CD4-positive, alpha-beta T cell (primary cell): ENCODE measurements at places on chromosomes 2 and 18. TPM values are rescaled to one million over a fixed set of nuclear protein-coding genes. Genes with fewer than 3 reads are reported as not detected.

- no peaks in the 10 kb centered on the region for H3K36me3 ChIP-seq
- peaks cover 27% of the 10 kb centered on the region for H3K27me3 ChIP-seq
- H3K4me3 ChIP-seq, result no peak overlapping the region
- peaks cover 9% of the 10 kb centered on the region for H3K4me1 ChIP-seq
- peak; percentile 56 for DNase-seq
- no peak overlapping the region for H3K27ac ChIP-seq
These were observed 28.2 kb upstream of the BCL11A start for GRCh38 chr2:60581433-60582282.

DNA sequence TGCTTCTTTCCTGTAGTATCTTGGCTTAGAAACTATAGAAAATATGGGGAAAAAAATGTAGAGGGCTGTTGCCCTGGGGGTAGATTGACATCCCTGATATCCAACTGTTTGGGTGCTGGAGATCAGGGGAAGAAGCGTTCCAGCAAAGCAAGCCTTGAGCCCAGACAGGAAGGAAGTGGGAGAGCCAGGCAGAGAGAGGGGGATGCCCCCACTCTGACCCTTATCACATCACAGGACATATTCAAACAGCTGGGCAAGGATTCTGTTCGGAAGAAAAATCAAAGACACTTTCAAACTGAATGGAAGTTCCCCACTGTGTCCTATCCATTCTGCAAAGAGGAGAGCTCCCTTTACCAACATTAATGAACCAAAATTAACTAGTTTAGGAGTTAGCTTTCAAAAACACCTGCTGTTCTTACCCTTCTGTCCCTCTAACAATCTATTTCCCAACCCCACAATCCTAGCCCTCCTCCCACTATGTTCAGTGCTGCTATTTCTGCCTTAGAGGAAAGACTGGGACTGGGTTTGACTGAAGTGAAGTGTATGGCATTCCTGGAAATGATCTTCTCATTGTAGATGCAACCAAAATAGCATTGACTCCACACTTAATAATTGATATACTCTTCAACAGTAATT, 16.9 kb upstream of the KCNG3 start:
- no peaks in the 10 kb centered on the region for H3K27me3 ChIP-seq
- no peak overlapping the region for H3K4me3 ChIP-seq
- no peaks in the 10 kb centered on the region for H3K4me1 ChIP-seq
- H3K36me3 ChIP-seq, result no peaks in the 10 kb centered on the region

DNA sequence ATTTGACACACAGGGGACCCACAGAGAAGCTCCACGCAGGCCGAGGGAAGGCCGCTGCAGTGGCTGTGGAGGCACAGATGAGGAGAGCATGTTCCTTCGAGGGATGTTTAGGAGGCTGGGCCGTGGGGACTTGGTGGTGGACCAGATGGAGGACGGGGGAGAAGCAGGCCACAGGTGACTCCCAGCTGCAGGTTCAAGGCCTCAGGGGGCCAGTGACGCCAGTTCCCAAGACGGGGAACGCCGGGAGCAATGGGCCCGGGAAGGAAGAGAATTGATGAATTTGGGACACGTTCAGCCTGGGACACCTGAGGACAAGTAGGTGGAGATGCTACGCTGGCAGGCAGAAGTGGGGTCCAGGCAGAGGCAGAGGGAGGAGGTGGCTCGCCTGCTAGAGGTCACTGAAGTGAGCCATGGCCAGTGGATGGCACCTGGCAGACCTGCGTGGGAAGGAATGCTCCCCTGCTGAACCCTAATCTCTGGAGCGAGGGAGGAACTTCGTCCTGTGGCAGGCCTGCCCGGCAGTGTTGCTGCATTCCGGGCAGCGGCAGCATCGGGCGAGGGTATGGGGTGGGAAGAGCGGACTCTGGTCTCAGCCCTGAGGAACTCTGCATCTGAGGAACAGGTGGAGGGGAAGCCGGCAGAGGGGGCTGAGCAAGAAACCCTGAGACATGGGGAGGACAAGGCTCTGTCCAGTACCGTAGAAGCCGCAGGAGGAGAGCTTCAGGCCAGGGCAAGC, 25.2 kb upstream of the HPCAL1 start:
- no peak overlapping the region for H3K27ac ChIP-seq
- no peaks in the 10 kb centered on the region for H3K36me3 ChIP-seq
- H3K4me3 ChIP-seq, result no peak overlapping the region
- DNase-seq, result no peak
- no peaks in the 10 kb centered on the region for H3K27me3 ChIP-seq

The ZFAND2B gene
- total RNA-seq, result 65.9 TPM

The PCARE gene
- not detected for total RNA-seq

- H3K27ac ChIP-seq, result no peak overlapping the region
- H3K4me3 ChIP-seq, result no peak overlapping the region
- H3K4me1 ChIP-seq, result no peaks in the 10 kb centered on the region
- H3K27me3 ChIP-seq, result peaks cover 6% of the 10 kb centered on the region
- DNase-seq, result no peak
These were observed 230.0 kb downstream of the ACTR3 start for GRCh38 chr2:114119862-114120261.

DNA sequence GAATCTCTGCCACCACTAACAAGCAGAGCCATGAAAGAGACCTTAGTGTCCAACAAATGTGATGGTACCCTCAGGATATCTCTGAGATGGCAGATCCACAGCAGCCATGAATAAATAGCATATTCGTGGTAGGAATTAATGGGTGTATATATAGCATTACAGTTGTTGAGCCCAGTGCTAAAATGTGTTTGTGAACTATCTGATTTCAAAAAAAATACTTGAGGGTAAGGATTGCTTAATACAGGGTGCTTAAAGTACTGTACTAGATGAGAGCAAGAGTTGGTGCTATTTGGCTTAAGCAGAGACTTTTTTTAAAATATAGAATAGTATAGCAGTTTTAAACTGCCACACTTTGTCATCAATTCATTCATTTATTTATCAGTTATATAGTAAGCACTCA, 101.5 kb upstream of the GALNT5 start:
- no peak for DNase-seq
- no peaks in the 10 kb centered on the region for H3K4me1 ChIP-seq
- H3K36me3 ChIP-seq, result no peaks in the 10 kb centered on the region
- H3K4me3 ChIP-seq, result no peak overlapping the region
- no peak overlapping the region for H3K27ac ChIP-seq

DNA sequence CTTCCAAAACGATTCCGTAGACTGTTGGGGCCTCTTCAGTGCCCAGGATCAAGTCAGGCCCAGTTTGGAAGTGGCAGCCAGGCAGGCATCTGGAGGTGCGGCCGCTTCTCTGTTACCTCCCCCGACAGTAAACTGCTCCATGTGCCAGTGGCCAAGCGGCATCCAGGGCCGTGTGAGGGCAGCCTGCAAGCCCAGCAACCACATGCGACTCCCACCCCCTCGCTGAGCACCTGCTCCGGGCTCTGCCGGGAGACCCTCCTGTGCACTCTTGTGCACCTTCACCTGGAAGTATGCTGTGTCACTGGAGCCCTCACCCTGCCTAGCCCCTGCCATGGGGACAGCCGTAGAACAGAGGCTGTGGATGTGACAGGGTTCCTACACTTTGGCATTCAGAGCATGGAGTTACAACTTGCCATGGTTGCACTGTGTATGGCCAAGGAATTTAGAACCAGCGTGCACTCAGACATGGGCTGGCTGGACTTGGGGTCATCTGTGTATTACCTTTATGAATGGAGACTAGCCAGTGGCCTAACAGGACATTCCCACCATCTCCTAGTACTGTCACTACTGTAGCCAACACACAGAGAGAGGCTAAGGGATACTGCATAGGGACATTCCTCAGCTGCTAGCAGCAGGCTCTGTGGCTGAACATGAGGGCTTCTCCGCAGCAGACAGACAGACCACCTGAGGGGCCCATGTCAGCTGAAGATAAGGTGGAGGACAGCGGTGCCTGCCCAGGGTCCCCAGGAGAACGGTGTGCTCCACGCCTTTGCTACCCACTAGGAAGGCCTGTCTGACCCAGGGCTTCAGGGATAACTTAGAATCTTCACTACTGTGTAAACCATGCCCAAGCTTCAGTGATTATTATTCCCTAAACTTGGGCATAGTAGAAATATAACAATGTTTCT, 25.0 kb upstream of the FAHD2A start:
- DNase-seq, result no peak
- peaks cover 2% of the 10 kb centered on the region for H3K27me3 ChIP-seq
- H3K27ac ChIP-seq, result no peak overlapping the region
- H3K36me3 ChIP-seq, result no peaks in the 10 kb centered on the region

GRCh38 chr2:41932241-41933045, 115.4 kb upstream of the PKDCC start:
- no peak for DNase-seq
- no peaks in the 10 kb centered on the region for H3K4me1 ChIP-seq
- H3K27ac ChIP-seq, result no peak overlapping the region
- H3K27me3 ChIP-seq, result no peaks in the 10 kb centered on the region
- H3K36me3 ChIP-seq, result no peaks in the 10 kb centered on the region
- no peak overlapping the region for H3K4me3 ChIP-seq

GRCh38 chr2:193428336-193428818, 1233.6 kb upstream of the TMEFF2 start:
- DNase-seq, result no peak
- H3K27ac ChIP-seq, result no peak overlapping the region
- H3K4me1 ChIP-seq, result no peaks in the 10 kb centered on the region
- H3K27me3 ChIP-seq, result no peaks in the 10 kb centered on the region
- no peaks in the 10 kb centered on the region for H3K36me3 ChIP-seq

GRCh38 chr2:198641161-198641560, 816.6 kb downstream of the SATB2 start:
- DNase-seq, result no peak
- H3K4me3 ChIP-seq, result no peak overlapping the region
- H3K27me3 ChIP-seq, result no peaks in the 10 kb centered on the region
- no peaks in the 10 kb centered on the region for H3K36me3 ChIP-seq
- H3K4me1 ChIP-seq, result no peaks in the 10 kb centered on the region

GRCh38 chr2:157788201-157788600, 87.9 kb downstream of the ACVR1 start:
- H3K4me3 ChIP-seq, result no peak overlapping the region
- no peaks in the 10 kb centered on the region for H3K27me3 ChIP-seq
- H3K4me1 ChIP-seq, result peaks cover 15% of the 10 kb centered on the region
- H3K27ac ChIP-seq, result no peak overlapping the region
- peaks cover 7% of the 10 kb centered on the region for H3K36me3 ChIP-seq

The RTTN gene
- total RNA-seq, result 21.4 TPM

The MROH2A gene
- total RNA-seq, result not detected

- H3K4me1 ChIP-seq, result no peaks in the 10 kb centered on the region
- H3K4me3 ChIP-seq, result no peak overlapping the region
- H3K27me3 ChIP-seq, result peaks cover 5% of the 10 kb centered on the region
- H3K36me3 ChIP-seq, result no peaks in the 10 kb centered on the region
These were observed 194.1 kb downstream of the MIB1 start for GRCh38 chr18:21934766-21935015.

The HADHB gene
- total RNA-seq, result 25.2 TPM

- H3K27me3 ChIP-seq, result no peaks in the 10 kb centered on the region
- H3K4me1 ChIP-seq, result peaks cover 29% of the 10 kb centered on the region
- no peak overlapping the region for H3K4me3 ChIP-seq
These were observed 53.4 kb upstream of the STK17B start for GRCh38 chr2:196224756-196225155.

DNA sequence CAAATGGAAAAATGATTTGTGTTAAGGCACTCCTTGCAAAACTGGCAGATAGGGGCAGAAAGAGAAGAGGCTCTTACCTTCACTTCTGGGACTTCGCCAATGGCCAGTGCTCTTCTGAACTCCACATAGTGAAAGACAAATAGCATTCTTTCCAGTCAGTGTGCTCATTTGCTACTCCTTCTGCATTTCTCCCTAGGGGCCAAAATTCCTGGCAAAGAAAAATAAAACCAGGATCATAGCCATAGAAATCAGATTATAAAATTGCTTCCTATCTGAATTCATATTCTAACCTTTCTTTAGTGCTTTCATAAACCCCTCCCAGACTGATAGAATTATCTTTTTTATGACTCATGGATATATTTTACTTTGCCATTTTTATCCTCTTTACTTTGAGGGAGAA, 56.9 kb upstream of the PELI1 start:
- peaks cover 43% of the 10 kb centered on the region for H3K4me1 ChIP-seq
- no peaks in the 10 kb centered on the region for H3K36me3 ChIP-seq
- DNase-seq, result no peak
- no peak overlapping the region for H3K4me3 ChIP-seq

The SLC4A3 gene
- total RNA-seq, result 0.20 TPM

DNA sequence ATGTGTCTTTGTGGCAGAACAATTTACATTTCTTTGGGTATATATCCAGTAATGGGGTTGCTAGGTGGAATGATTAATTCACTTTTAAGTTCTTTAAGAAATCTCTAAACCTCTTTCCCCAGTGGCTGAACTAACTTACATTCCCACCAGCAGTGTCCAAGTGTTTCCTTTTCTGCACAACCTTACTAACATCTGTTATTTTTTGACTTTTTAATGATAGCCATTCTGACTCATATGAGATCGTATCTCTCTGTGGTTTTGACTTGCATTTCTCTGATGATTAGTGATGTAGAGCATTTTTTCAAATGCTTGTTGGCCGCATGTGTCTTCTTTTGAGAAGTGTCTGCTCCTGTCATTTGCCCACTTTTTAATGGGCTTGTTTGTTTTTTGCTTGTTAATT, 43.1 kb upstream of the PTH2R start:
- H3K4me3 ChIP-seq, result no peak overlapping the region
- H3K4me1 ChIP-seq, result peaks cover 4% of the 10 kb centered on the region
- no peak overlapping the region for H3K27ac ChIP-seq

DNA sequence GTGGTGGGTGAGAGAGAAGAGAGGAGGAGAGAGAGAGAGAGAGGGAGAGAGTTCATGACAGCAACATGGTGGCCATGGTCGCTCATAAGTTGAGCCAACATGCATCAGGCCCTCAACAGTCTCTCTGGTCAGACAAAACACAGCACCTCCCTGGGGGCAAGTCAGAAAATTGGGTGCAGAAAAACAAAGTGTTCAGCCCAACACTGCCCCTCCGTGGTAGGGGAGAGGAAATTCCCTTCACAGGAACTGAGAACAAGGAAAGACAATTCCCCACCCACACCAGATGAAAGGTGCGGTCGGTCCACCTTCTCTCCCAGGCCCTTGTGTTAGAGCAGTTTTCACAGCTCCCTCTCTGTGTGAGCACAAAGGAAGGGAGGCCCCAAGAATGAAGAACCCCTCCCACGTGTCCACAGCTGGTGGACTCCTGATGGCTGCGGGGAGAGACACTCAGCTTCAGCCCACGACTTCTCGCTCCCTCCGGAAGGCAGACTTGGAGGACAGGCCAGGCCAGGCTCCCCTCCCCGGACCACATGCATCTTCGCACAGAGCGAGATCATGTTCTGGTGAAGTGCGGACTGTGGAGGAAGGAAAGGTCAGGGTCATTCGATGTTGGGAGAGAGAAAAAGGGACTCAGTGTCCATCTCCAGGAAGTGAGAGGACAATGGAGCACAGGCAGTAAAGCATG, 181.7 kb downstream of the ANAPC1 start:
- H3K36me3 ChIP-seq, result no peaks in the 10 kb centered on the region
- H3K27me3 ChIP-seq, result no peaks in the 10 kb centered on the region
- peaks cover 39% of the 10 kb centered on the region for H3K4me1 ChIP-seq

The CAB39 gene
- total RNA-seq, result 45.3 TPM

The GAL3ST2 gene
- 1.5 TPM for total RNA-seq
